ENCODE measurements at places on chromosomes 2 and 18.

GRCh38 chr2:54880428-54880827, 157.0 kb downstream of the EML6 start:
- DNase-seq, result no peak

DNA sequence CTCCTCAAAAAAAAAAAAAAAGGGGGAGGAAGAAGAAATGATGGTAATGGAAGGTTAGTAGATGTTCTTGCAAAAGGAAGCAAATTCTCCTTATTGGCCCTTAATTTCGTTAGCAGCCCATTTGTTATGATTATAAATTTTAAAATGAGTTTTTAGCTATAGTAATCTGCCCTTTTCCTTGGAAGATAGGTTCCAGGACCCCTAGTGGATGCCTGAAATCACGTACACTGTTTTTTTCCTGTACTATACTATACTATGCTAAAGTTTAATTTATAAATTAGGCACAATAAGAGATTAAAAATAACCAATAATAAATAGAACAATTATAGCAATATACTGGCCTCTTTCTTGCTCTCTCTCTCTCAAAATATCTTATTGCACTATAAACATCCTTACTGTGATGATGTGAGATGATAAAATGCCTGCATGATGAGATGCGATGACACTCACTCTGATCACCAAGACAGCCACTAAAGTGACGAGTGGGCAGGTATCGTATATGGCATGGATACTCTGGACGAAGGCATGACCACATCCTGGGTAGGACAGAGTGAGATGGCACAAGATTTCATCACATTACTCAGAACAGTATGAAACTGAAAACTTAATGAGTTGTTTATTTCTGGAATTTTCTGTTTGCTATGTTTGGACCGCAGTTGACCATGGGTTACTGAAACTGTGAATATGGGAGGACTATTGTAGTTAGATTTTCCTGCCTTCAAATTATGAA, 87.2 kb downstream of the KCTD18 start:
- DNase-seq, result no peak

- peak; percentile 48 for DNase-seq
Measured at GRCh38 chr2:25491003-25491696, 149.4 kb upstream of the DNMT3A start.

DNA sequence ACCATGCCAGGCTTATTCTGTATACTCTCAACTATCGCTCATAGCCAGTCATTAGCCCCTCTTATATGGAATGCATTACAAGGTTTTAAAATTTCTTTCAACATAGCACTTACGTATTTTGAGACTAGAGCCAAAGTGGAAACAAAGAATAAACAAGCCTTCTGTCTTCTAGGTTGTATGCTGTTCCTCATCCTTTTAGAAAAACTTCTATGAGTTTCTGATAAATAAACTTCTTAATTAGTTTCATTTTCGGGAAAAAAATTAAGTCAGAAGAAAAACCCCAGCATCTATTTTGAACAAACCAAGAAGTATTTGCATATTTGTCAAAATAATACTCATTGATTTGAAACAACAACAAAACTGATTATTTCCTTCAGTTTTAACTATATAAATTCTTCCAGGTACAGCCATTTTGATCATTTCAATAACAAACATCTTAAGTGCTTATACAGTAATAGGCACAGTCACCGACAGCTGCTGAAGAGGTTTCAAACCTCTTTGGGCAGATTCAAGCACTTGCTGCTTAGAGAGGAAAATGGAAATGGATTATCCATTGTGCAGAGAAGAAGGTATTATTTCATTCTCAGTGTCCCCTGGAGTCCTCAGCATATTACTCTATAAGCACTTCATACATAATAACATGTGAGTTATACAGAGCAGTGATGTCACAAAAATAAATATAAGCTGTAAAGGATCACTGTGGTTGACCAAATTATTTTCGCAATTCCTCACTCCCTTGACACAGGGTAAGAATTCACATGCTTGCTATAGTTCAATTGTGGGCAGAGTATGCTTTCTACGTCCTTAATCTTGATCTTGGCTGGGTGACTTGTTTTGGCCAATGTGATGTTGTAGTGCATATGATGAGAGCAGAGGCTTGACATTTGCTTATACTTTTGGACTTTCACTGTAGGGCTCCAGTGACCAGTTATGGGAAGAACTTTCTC, 833.8 kb downstream of the TRIB2 start:
- DNase-seq, result no peak

GRCh38 chr18:35653392-35654135, 72.0 kb downstream of the GALNT1 start:
- no peak for DNase-seq

DNA sequence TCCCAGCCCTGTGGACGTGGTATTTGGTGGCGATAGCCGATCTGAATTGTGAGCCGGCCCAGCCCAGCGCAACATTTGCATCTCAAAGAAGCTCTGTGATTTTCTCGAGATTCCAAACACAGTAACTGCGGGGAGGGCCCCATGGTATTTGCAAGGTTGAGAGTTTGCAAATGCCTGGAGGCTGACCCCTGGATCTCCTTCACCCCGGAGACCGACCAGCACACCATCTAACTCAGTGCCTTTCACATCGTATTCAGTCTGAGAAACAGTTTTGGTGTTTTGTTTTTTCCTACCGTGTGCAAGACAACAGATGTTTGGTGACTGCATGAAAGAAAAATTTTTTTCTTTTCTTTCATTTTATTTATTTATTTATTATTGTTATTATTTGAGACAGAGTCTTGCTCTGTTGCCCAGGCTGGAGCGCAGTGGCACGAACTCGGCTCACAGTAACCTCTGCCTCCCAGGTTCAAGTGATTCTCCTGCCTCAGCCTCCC, 40.3 kb downstream of the MYCN start:
- DNase-seq, result no peak

DNA sequence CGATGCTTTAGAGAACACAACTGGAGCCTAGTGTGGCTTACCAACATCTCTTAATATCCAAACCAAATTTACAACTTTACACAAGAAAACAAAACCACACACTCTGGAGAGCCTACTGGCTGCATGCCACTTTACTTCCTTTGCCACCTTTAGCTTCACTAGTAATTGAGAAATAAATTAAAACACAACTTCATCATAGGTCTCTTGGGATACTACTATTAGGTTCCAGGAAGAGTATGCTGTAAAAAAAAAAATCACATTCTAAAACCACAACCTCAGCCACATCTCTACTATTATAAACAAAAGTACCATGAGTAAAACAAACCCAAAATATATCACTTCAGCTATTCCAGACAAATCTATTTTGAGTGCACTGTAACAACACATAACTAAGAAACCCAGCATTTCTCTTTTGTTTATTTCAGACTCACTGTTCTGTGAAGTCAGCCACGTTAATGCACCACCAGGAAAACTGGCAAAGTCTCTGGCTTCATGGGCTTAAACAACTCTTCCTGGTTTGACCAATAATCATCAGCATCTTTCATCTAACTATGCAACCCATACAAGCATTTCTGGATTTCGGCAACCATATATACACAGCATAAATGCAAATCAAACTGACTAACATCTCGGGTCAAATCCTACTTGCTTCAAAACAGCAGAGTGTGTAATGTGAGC, 59.1 kb downstream of the REV1 start:
- DNase-seq, result peak; percentile 84

GRCh38 chr18:73780218-73780617, 367.4 kb downstream of the FBXO15 start:
- no peak for DNase-seq

DNA sequence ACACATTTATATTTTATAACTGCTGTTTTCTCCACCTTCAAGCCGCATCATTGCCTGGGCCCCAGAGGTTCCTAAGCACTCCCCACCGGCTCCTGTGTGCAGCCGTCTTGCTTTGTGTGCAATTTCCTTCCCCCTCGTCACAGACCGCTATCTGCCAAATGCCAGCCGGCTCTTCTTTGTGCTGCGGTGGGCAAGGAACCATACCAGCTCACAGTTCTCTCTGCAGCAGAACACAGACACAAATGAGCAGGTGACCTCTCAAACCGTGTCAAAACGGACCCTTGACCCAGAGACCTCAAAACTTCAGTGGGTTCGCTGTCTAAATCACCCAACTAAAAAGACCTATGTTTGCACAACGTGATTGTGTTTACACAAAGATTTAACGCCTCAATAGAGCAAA, 58.2 kb downstream of the KLF7 start:
- DNase-seq, result no peak

DNA sequence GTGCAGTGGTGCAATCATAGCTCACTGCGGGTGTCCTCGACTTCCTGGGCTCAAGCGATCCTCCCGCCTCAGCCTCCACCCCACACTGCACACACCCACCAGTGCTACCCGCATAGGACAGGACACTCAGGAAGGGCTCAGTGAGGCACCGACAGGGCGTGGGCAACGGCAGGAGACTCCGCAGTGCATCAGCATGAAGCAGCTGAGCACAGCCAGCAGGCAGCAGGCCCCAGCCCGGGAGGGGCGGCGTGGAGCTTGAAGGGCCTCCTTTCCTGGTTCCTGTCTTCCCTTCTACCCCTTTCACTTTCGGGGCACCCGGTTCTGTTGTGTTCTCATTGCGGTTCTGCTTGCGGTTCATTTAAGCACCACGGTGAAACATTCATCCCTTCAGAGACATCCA, 89.8 kb downstream of the ZNF516 start:
- DNase-seq, result no peak

DNA sequence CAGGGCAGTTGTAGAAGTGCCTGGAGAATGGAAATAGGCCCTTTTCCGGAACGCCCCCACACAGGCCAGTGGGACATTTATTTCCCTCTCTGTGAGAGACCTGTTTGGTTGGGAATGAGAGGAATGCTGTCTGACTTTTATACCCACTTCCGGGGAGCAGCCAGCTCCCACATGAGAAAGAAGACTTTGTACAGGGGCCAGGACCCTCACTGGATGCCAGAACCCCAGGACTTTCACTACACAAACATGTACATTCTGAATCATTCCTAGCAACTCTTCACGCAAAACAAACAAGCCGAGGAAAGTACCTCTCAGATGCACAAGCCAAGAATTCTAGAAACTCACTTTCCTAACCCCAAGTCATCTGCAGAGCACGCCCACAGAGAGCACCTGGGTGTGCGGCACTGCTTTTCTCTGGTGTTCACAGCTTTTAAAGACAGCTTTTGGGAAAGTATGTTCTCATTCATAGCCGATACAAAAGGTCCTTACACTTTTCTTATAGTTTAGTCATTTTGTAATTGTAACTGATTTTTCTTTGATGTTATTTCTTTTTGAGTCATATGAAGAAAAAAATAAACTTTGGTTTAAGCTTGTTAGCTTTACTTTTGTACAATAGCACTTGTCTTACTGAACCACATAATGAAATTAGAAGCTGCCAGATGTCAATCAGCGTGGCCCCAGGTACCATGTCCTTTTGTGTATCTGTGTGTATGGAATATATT, 856.1 kb upstream of the ID2 start:
- DNase-seq, result no peak

GRCh38 chr2:1881502-1881901, 137.2 kb upstream of the PXDN start:
- no peak for DNase-seq

- peak; percentile 3 for DNase-seq
Measured at GRCh38 chr18:56910967-56911366, 235.9 kb upstream of the BOD1L2 start.

DNA sequence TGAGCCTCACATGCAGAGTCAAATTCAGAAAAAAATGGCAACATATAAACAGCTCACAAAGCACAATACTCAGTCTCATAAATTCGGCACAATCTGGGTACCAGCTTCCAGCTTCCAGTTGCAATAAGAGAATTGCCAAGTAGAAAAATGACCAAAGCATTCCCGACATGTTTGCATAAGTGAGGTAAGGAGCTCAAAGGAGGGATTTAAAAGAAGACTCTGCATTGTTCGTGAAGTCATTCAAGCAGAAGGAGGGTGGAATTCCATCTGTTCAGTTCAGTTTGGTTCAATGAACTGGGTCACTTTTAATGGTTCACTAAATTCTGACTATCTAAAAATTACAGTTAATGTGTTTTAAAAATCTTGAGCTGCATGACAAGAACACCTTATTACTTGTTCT, 106.7 kb upstream of the KLHL14 start:
- DNase-seq, result no peak

DNA sequence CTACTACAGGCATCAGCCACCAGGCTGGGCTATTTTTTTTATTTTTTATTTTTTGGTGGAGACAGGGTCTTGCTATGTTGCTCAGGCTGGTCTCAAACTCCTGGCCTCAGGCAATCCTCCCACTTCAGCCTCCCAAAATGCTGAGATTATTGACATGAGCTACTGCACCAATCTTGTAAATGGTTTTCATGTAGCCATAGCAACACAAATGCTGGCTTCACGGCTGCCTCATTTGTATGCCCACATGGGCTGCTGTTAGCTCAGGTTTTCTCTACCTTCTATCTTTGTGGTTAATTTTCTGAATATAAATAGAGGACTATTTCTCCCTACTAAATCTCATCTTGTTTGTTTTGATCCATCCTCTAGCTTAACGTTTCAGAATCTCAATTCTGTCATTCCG, 58.2 kb downstream of the PLEKHM3 start:
- DNase-seq, result no peak

DNA sequence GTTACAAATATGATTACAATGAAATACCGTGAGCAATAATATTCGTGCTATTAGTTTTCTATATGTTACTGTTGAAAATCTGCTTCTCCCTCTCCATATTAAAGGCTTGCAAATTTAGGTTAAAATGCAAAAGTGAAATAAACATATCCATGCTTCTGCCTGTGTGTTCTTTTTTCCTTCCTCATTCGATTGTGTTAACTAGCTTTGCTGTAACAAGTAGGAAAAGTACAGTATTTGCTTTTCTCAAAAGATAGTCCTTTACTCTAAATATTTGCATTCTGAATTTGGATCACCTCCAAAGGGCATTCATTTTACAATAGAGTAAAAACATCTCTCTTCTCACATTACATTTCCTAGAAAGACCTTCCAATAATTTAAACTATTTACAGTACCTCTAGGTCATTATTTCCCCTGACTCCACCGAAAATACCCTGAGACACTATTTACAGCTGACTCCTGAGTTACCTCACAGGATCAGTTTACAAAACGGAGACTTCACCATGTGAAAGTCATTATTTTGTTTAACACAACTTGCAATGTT, 835.0 kb upstream of the FANCL start:
- no peak for DNase-seq

- peak; percentile 16 for DNase-seq
Measured at GRCh38 chr2:138113871-138114525, 149.7 kb downstream of the HNMT start.

DNA sequence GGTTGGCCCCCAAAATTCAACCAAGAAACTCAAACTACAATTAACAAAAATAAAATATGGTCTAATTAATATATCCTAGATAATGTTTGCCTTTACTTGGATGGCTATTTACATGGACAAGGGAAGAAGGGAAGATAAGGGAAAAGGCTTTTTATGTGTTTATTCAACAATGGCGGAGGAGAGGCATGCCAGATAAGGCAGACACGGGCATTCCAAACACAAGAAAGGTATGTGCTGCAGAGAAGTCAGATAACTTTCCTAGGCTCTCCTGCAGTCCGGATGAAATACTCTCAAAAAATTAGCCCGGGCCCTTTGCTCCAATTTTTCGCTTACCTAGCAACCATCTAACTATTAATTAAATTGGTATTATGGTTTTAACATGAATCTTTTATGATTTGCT, 5.1 kb upstream of the TTR start:
- DNase-seq, result no peak

- no peak for DNase-seq
Measured at GRCh38 chr2:67142071-67142470, 255.1 kb upstream of the ETAA1 start.

Measured in mesenchymal stem cell (in vitro differentiated cells and primary cell).